NCI-H1930 (cell line): ENCODE measurements at places on chromosomes 12 and 14.

DNA sequence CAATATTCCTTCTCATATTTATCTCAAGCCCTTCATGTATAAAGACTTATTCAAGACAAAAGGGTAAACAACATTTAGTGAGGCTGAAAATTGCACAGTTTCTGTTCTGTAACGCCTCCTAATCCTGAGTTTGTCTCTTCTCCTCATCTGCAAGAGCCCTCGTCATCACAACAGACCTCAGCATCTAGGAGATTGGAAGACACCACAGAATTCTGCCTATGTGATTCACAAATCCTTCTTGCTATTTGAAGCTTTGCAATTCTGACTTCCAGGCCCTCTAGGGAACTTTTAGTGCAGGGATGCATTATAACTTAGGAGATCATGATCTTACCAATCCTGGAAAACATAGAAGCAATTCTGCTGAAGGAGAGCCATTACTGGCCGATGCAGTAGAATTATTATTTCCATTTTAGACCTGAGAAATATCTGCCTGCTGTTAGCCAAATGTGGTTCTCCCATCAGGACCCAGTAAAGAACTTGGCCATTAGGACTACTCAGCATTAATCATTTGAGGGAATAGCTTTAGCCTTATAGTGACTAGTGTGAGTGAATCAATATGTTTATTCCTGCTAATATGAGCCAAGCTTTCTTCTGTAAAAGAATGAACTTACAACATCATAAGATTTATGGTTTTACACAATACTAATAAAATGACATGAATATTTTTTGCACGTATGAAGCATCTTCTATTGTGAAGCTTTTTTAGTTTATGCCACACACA is 119.5 kb downstream of the ANO4 start:
- no peak for DNase-seq

- no peak for DNase-seq
These were observed 232.7 kb downstream of the SLC16A7 start for GRCh38 chr12:59828521-59828920.

- no peak for DNase-seq
These were observed at the start of gene TSPAN8 for GRCh38 chr12:71157601-71158233. Gene TSPAN8, minus strand, starts transcription at chr12:71157999. Its CDS starts 321 bp downstream, at chr12:71157678.

DNA sequence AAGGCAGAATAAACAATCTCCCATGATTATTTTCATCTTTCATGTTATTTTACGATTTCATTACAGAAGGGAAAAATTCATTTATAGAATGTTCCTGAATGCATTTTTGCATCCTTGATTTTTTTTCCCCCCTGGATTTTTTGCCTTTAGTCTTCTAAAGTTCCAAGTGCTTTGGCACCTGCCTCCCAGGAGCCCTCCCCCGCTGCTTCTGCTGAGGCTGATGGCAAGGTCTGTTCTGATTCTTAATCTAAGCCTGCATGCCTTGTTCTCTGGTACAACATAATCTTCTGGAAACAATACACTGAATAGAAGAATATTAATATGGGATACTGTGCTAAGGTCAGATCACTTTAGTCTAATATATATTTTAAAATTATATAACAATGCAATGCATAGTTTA is 18.0 kb downstream of the YARS2 start:
- DNase-seq: no peak

DNA sequence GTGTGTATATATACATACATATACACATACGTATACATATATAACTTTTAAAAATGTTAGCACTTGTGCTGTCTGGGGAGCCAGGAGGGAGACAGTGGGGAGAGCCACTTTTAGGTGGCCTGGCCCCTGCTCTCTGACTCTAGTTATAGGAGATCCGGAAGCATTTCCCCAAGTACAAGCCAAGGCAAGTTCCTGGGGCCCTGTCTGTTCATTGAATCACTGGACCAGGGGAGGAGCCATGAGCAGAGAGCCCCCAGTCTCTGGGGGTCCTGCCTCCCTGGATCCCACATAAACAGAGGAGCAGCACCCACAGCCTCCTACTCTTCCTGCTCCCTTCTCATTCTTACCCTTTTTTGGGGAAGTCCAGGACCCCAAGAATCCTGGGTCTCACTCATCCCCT is 45.4 kb upstream of the TMED10 start:
- DNase-seq: no peak

GRCh38 chr12:20400003-20400402 is 31.7 kb downstream of the PDE3A start:
- no peak for DNase-seq

DNA sequence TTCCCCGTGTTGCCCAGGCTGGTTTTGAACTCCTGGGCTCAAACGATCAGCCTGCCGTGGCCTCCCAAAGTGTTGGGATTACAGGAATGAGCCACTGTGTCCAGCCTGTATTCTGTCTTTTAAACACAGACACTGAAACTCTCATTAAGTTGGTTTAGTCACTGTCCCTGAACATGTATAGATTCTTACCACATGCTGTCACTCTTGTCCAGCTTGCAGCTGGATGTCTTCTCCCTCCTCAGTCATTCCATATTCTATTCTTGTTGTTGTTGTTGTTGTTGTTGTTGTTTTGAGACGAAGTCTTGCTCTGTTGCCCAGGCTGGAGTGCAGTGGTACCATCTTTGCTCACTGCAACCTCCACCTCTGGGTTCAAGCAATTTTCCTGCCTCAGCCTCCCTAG is 12.3 kb upstream of the ATP5MC2 start:
- no peak for DNase-seq

GRCh38 chr12:90102957-90103652 is 394.5 kb upstream of the ATP2B1 start:
- DNase-seq: no peak

DNA sequence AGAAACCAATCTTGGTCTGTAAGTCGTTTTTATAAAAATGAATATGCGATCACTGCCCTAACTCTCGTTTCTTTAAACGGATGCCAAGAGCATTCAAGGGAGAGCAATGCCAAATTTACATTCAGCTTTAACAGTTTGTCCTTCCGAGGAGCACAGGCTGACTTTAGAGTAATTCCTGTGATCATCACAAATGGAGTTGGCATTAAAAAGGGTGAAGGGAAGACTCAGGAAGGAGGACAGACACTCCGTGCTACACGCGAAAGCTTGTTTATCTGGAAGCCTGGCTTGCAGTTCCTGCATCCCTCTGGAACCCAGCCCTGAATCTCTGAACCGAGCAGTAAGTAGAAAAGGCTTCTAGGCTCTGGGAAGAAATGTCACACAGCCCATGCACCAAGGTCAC is 78.4 kb downstream of the PAPOLA start:
- DNase-seq: no peak

DNA sequence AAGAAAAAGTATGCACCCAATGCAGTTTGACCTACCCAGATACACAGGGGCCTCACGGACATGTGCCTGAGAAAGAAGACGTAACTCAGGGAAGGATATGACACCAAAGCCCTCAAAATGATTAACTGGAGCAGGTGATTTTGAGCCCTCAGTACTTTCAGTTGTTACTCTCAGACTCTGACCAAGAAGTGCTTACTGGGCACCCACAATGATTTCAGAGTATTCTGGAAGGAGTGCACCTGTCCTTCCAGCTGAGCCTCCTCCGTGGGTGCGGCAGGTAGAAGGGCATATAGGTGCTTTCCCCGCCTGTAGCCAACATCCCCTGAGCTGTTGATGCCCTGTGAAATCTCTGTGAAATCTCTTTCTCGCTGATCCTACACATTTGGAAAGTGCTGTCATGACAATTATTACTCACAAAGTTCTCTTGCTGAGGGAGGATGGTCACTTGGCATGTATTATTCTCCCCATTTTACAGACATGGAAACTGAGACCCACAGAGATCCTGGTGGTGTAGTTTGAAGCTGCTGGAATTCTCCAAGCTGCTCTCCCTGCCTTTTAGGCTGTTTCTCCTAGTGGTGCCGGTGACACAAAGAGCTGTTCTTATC is 154.3 kb upstream of the CCND2 start:
- DNase-seq: no peak

- DNase-seq: no peak
These were observed 38.8 kb downstream of the FAM222A start for GRCh38 chr12:109752117-109753053.

DNA sequence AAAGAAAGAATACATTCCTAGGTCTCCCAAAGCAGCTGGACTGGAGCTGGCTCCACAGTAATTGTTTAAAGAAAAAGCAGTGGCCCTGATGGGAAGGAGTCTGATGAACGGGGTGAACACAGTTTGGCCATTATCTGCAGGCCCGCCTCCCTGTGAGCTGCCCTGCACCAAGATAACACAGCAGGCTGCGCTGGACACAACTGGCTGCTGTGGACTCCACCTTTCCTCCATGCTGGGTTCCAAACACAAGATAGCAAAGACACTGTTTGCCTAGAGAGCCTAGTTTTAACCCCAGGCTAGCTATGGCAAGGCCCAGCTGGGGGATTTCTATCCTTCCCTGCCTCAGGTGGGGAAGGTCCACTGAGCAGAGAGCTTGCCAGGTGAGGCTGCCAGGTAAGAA is 34.6 kb downstream of the ZFP36L1 start:
- DNase-seq: no peak

GRCh38 chr12:96948782-96949181 is 41.7 kb downstream of the NEDD1 start:
- no peak for DNase-seq

DNA sequence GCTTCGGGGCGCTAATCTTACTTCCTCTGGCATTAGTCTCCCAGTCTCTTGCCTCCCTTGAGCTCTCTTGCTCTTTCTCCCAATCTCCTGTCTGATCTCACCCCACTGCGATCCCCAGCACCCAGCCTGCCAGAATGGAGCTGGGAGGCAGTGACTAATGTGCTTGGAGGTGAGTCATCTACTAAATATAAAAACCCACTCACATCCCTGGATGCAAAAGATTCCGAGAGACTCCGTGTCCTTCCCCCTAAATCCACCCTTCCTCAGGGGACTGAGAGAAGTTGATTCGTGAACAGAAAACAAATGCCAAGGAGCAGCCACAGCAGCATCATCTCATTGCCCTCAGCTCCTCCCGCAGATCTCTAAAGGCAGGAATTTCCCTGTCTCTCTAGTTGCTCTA is 45.7 kb upstream of the KCNA5 start:
- no peak for DNase-seq

DNA sequence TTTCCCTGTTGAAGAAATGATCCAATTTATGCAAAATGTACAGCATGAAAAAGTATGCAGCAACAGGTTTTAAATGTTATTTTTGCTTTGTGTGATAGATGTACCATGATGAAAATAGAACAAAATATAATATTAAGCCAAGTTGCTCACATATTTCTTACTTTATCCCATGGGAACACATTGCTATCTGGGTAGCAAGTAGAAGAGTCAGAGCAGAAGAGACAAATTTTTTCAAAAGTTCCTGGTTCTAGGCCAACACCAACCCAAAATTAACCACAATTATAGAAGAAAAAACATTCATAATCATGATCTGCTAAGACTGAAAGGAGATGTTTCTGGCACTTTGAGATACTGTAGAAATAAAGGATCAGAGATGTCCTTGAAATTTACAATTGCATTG is 79.9 kb upstream of the SYT10 start:
- DNase-seq: no peak

GRCh38 chr12:2335916-2336315 is 283.1 kb downstream of the CACNA1C start:
- DNase-seq: no peak

DNA sequence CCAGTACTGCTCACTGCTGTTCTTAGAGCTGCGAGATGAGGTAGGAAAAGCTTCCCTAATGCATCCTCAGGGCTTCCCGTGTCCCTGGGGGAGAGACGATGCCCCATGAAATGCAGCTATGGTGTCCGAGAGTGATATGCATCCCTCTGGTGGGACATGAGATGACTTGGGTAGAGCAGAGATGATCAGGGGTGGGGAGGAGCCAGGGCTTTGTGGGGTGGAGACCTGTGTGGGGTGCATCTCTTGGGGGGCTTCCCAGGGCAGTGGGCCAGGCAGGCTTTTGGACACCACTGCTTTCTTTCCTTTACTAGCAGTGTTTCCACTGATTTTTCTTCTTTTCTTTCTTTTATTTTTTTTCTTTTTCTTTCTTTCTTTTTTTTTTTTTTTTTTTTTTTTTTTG is 147.3 kb downstream of the ADGRD1 start:
- no peak for DNase-seq

GRCh38 chr12:7439579-7440505 is 4.1 kb downstream of the CD163L1 start:
- DNase-seq: no peak

GRCh38 chr14:90677484-90678050 is 138.7 kb downstream of the TTC7B start:
- DNase-seq: no peak

DNA sequence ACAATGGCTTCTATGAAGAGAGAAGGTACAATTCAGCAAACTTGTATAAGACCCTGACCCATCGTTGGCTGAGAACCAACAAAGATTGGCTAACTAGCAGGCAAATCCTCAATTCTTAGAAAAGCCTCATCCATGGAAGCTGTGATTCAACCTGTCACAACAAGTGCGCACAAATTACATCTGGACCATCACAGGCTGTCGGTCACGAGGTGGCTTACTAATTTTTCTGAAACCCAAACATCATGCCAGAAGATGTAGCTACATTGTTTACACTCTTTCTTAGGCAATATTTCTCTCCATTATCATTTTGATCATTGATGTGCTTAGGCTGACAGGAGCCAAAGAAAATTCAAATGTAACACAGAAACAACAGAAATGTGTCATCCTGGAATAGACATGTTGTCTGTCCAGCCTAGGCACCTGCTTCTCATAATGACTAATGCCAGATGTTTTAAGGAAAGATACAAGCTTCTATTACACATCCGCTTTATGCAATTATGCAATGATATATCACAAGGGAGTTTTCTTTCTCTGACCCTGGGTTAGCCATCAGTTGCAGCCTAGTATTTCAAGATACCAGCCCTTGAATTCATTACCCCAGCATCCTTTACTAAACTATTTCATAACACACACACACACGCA is 92.9 kb upstream of the DIO2 start:
- no peak for DNase-seq
